ENCODE measurements at places on chromosomes 11 and 22.
A peak's percentile ranks its signal among the peaks of the same experiment; 100 is the strongest.

DNA sequence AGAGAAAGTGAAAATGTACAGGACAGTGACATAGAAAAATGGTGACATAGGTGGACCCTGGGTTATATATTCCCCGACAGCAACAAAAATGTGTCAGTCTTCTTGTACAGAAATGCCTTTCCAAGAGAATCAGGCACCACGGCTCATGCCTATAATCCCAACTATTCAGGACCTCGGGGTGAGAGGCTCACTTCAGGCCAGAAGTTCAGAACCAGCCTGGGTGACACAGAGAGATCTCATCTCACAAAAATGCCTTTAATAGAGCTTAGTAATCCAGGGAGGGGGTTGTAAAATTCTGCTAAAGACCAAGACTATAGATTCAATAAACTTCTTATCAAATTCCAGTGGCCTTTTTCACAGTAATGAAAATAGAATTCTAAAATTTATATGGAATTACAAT is 10.7 kb downstream of the ZNF195 start:
- no peak for DNase-seq

DNA sequence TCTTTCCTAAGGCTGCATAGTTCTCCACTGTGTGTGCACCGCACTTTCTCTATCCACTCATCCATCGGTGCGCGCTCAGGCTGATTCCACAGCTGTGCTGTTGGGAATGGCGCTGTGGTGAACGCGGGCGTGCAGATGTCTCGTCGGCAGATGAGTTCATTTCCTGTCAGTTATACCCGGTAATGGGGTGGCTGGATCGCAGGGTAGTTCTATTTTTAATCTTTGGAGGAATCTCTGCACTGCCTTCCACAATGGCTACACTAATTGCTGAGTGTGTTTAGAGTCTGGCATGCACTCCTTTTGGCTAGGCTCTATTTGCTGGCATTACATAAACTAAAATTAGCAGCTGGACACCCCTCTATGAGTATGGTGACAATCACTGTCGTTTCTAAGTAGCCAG is 27.9 kb upstream of the KRTAP5-7 start:
- no peak for DNase-seq

GRCh38 chr11:95148406-95148805 is 58.8 kb downstream of the ENDOD1 start:
- no peak for DNase-seq

GRCh38 chr11:19091366-19091765 is 25.6 kb upstream of the ZDHHC13 start:
- DNase-seq: no peak

DNA sequence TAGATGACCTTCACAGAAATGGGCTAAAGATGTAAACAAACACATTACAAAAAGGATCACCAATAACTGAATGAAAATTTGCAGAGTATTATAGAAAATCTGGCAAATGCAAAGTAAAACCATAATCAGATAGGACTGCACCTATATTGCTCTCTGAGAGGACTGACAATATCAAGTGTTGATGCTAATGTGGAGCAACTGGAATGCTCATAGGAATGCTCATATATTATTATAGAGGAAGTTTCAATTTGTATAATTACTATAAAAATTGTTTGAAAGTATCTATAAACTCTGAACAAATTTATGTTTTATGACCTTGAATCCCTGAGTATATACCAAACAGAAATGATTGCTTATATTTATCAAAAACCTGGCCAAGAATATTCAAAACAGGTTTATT is 18.4 kb upstream of the TEAD1 start:
- no peak for DNase-seq

GRCh38 chr11:105049481-105049880 is 4.3 kb upstream of the CARD16 start:
- DNase-seq: no peak

DNA sequence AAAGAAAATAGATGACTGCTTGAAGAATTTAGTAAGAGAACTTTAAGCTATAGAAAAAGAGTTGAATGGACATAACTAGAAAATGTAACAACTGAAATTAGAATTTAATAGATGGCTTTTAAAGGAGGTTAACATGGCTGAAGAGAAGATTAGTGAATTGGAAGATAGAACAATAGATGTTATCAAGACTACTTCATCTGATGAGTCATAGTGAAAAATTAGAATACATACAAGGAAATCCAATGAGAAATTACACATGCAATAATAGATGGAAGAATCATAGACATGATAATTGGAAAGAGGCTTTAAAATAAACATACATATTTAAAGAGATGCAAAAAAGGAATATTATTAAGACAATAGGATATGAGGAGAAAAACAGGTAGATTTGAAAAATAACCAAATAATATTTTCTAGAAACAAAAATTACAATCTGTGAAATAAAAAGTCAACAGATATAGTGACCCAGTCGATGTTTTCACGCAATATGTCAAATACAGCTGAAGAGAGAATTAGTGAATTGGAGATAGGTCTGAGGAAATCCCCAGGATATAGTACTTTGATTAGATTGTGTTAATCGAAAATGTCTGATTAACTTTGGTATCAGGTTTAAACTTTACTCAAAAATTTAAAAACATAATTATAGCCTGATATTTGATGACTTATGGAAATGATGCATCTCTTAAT is 28.2 kb downstream of the CAT start:
- no peak for DNase-seq

DNA sequence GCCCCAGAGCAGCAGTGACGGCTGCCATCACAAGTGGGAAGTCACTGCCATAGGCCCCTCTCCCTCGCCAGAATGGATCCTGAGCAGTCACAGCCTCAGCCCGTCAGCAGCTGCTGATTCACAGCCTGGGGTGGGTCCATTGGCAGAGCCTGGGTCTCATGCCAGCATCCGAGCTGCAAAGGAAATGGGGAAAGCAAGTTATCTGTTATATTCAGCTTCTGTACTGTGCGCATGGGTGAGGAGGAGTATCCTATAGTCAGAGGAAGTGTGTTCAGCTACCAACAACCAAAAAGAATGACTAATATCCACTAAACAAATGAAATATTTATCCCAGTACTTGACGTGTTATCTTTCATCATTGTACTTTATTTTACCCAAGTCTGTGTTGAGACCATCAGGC is 119.7 kb downstream of the RCN1 start:
- DNase-seq: no peak

- DNase-seq: no peak
These were observed 19.7 kb downstream of the ALX4 start for GRCh38 chr11:44290208-44290607.

GRCh38 chr22:26367402-26368245 is 61.4 kb upstream of the ASPHD2 start:
- DNase-seq: no peak

GRCh38 chr22:23128269-23129108 is 13.3 kb downstream of the RSPH14 start:
- DNase-seq: peak; percentile 83

DNA sequence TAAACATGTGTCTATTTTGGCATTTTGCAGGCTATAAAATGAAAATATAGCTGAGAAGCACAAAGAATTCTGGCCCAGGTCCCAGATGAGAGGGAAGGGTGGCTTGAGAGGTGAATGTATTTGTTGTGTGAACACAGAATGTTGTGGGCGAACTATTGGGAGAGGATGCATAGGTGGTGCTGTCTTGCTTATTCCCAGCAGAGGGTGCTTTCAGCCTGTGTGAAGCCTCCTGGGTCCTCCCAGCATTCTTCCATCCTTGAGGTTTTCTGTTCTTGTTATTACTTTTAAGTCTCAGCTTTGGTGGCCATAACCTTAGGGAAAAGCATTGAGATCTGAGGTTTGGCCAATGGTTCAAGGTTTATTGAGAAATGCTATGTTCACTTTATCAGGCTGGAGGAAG is 108.7 kb upstream of the SNX19 start:
- no peak for DNase-seq

GRCh38 chr11:61891331-61892084 is at the start of gene FADS3:
TSS of gene FADS3 (minus strand) at chr11:61891545. CDS start at chr11:61891381, 164 bp downstream.
- DNase-seq: peak; percentile 89

DNA sequence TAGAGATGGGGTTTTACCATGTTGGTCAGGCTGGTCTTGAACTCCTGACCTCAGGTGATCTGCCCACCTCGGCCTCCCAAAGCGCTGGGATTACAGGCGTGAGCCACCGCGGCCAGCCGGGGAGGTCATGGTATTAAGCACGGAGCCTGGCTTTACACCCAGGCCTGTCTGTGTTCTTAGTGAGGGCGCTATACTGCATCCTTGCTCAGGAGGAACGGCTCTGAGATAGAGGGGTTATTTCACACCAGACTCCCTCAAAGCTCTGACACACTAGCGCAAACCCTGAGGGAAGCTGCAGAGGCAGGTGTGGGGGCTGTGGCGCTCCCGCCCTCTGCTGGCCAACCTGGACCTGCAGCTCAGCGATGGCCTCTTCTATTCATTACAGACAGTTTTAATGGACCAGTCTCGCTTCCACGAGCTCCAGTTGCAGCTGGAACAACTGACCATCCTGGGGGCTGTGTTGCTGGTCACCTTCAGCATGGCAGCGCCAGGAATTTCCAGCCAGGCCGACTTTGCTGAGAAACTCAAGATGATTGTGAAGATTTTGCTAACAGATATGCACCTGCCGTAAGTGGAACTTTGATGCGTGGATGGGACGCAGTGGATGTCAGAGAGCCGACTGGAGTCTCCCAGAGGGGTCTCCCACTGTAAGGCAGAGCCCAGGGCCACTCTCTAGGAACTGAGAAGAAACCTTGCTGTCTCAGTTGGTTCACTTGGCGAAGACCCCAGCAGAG is 26.2 kb downstream of the TCP11L1 start:
- DNase-seq: peak; percentile 42

- no peak for DNase-seq
These were observed 14.6 kb upstream of the VWCE start for GRCh38 chr11:61309739-61310138.

DNA sequence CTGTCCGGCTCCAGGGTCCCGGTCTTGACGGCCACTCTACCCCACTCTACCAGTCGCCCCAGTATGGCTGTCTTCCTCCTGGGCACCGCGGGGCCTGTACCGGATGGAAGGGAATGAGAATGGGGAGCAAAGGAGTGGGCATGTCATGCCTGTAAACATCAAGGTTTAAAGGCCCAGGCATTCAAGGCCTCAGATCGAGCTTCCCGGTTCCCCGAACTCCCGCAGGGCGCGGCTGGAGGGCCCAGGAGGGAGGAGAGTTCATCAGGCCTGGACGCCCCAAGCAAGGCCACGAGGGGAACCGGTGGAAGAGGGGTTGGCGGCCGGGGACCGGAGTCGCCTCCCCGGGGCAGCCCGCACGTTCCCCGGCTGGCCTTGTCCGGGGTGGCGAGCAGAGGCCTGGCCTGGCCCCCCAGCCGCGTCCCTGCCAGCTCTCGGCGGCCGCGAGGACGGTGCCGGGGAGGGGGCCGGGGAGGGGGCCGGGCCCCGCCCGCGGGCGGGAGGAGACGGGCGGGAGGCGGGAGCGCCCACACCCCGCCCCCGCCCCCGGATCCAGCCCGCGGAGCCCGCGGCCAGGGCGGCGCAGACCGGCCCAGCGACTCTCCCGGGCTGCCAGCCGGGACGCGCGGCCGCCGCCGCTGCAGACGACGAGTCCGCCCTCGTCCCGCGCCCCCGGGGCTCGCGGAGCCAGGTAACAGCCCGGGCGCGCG is at the start of gene CDC42EP1:
Gene CDC42EP1 (plus strand): TSS at position 580 of the 707 bp plus-strand sequence. CDS start 5,870 bp downstream, outside the sequence.
- DNase-seq: peak; percentile 51

DNA sequence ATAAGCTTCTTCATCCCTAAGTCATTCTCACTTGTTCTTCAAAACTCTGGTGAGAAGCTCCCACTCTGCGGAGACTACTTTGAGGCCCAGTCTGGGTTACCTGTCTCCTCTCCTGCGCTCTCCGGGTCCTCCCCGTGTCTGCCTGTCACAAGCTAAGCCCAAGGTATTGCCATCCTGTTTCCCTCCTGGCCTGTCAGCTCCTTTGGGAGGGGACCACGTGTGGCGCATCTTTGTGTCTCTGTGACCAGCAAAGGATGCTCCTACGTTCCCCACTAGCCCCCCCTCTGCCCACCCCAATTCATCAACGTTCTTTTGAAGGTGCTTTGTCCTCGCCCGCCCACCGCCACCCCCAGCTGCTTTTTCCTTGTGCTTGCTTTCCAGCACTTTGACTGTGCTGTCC is 31.8 kb upstream of the FBLN1 start:
- DNase-seq: no peak

- no peak for DNase-seq
These were observed 31.9 kb downstream of the KCNQ1OT1 start for GRCh38 chr11:2667940-2668339.

DNA sequence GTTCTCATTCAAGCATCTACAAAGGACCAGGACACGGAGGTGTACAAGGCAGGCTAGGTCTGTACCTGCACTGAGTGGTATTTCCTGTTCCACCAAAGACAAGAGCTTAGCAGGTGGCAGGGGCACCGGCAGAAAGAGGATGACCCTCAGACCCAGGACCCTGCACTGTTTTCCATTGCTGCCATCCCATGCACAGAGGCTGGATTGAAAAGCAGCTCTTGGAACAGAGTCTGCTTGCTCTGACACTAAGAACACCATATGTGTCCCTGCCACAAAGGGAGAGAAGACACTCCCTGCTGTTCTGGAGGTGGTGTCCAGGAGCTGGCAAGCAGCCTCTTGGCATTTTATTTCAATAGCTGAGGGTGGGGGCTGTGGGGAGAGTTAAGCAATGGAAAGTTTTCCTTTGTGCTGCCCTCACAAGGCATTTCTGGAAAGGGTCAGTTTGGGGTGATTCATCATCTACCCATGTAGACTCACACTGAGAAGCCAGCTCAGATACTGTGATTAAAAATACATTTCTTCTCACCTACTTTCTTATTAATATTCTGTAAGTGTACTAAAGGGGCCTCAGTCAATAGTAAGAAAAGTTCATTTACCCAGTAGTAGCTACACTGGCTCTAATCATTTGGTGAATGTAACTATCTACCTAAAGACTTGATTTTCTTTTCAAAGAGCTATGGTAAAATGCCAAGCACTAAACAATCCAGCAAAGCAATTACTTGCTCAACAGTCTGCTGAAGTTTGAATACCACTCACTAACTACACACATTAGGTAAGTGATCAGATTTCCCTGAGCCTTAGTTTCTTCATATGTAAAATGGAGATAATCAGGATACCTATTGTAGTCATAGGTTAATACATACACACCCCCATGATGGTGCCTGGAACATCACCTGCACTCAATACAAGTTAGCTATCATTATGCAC is 55.2 kb downstream of the SLC1A2 start:
- DNase-seq: peak; percentile 79

GRCh38 chr11:46335890-46336562 is 11.2 kb upstream of the DGKZ start:
- no peak for DNase-seq

GRCh38 chr11:65575568-65576231 is at the start of gene EHBP1L1:
TSS of gene EHBP1L1 (plus strand) at chr11:65576053. CDS start at chr11:65576303, 250 bp downstream.
- peak; percentile 81 for DNase-seq

DNA sequence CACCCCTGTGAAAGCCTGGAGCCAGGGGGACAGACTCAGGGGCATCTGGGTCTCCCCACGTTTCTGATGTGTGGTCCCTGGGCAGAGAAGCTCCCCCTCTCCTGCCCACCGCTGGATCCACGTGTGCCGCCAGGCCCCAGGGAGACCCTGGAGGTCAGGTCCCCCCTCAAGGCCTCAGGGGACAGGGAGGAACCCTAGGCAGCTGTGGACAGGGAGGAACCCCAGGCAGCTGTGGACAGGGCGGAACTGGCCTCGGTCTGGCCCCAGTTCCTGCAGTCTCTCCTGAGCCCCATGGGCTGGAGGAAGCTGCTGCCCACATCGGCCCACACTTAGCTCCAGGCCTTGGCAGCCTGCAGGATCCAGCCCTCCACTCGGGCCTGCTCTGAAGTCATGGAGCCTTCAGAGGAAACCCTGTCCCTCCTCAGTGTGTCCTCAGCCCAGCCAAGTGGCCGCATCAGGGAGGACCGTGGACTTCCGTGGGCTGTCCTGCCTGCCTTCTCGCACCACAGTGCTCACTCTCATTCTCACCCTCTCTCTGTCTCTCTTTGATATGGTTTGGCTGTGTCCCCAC is 127.7 kb downstream of the BRD1 start:
- no peak for DNase-seq

Data from SJSA1 (cell line).